ENCODE measurements at places on chromosomes 5 and 9.

DNA sequence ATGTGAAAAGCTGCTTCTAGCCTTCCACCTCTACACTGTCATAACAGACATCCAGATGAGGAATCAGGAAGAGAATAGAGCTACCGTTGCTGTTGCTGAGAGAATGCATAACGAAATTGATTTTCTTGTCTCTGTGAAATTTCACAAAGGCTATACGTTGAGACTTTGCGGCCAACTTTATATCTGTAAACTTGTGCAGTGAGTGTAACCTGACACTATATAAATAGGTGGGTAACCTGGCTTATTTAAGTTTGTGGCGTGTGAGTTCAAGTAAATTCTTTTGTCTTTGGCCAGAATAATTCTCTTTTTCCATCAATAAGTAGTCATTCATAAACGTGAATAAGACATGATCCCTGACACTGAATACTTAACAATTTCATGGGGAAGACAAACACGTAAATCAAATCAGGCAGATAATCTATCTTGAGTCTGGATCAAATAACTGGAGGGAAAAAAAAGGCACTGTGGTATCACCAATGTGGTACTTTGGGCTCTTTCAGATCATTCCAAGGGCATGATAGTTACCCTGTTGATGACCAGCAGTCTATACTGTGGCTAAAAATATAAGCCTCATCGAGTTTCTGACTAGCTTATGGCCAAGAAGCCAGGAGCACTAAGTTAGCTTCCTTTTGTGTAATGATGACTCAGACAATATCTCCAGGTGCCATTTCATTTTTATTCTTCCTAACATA lies 98.2 kb upstream of the RASA1 start:
- DNase-seq: peak; percentile 11

DNA sequence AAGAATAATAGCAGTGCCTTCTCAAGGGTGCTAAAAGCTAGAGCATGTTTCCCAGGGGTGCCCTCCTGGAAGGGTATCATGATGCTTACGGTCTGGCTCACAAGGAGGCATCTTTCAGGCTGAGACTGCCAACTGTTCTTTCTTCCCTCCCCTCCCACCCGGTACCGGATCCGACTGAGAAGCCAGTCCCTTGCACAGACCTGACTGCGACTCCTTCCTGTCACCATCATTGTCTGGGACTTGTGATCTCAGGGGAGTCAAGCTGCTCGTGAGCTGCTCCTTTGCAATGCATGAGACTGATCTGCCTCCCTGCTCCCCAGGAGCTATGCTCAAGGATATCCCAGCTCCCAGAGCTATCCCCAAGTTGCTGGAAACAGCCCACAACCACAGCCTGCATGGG lies 170.8 kb downstream of the GADD45G start:
- DNase-seq: no peak

DNA sequence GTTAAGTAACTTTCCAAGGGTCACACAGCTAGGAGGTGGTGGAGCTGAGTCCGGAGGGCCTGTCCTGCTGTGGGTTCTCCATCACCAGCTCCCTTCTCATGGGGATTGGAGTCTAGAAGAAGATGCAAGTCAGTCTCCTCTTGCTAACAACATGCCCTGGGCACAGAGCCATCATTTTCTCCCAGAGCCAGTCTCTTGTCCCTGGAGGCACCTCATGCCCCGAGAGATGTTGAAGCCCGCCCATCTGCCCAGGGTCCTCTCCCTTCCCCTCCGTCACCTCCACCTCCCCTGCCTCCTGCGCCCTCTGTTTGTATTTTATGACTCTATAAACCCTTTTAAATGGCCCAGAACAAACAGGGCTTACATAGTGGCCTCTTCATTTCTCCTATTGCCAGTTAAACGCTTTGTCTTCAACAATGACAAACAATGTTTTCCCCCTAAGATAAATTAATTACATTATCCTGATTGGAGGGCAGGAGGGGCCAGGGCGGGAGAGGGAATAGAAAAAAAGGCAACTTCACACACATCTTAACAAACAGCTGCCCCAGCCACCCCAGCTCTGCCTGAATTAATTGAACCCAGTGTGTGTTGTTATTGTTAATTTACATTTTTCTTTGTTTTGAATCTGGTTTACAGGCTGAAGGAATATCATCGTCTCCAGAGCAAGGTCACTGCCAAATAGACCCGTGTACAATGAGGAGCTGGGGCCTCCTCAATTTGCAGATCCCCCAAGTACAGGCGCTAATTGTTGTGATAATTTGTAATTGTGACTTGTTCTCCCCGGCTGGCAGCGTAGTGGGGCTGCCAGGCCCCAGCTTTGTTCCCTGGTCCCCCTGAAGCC lies 55.8 kb downstream of the ASS1 start:
- DNase-seq: no peak

DNA sequence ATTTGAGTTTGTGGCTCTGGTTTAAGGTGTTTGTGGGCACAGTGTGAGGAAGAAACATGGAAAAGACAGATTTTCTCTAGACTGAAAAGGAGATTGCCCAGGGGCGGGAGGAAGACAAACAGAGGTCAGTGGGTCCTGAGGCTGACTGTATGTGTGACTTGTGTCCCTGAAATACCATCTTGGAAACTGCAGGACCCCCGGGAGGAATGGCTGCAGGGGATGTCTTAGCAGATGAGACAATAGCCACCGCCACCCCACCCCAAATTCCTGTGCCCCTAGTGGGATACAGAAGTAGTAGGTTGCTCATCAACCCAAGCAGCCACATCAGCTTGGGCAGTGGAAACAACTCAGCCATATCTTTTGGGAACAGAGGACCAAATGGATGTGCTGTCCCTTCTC lies 1.7 kb upstream of the PSAT1 start:
- DNase-seq: no peak

DNA sequence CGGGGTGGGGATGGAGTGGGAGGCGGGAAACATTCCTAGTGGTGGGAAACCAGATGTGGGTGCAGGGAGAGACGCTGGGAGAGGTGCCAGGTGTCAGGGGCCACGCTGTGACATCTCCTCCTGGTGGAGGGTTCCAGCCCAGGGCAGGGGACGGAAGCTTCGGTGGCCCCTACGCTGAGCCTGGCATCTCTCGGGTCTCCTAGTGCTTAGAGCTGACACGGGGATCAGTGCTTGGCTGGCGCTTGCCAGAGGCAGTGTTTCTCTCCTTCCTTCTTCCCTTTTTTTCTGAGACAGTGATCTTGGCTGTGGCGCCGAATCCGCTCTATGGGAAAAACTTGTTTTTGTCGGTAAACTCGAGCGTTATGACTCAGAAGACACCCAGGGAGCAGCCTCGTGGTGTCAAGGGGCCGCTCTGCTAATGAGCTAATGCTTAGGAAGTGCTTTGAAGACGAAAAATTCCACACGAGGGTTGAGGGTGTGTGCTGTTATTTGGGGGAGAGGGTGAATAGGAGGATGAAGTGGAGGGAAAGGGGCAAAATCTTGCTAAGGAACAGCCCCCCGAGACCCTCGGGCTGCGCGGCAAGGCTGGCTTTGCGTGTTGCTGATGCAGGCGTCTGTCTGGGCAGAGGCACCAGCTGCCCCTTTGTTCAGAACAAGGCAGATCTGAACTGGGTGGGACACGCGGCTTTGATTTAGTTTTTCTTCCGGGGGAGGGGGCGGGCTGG lies 20.4 kb upstream of the IER5L start:
- DNase-seq: no peak

DNA sequence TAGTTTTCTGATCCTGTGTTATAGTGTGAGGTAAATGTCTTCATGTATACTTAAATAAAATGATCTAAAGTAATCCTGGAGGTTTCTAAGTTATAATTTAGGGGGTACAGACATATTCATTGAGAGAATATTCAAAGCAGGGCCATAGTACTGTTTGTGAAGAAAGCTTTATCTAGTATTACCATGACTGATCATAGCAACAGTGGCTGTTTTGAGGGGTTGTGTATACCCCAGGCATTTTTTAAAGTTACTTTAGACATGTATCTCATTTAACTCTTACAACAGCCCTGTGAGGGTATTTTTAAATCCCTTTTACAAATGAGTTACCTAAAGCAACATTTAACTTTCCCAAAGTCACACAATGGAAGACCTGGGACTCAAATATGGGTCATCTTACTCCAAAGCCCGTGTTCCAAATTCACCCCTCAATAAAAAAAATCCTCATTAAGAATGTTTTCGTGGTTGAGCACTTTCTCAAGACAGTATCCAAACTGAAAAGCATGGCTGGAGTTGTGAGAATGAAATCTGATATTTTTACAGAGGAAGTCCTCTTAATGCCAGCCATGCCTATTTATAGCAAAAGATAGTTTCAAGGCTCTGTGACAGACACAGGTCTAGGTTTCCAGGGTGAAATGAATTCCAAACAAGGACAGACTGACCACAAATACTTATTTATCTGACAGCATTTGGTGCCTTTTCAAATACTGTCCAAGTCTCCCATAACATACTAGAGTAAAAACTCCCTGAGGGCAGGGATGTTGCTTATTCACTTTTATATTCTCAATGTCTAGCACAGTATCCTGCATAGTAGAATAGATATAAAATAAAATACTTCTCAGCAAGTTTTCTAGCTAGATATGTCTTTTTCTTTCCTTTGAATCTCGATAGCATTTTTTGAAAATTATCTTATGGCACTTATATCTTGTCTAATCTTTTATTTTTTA lies 10.4 kb downstream of the STOM start:
- DNase-seq: no peak

Measured in mammary epithelial cell (primary cell).